Activated effector memory CD4-positive, alpha-beta T cell treated with anti-CD3 and anti-CD28 coated beads, Interleukin-2, amount 50 U/mL, for 16 hours (primary cell): ENCODE measurements at places on chromosomes 4 and X.
A peak's percentile ranks its signal among the peaks of the same experiment; 100 is the strongest.

- peak; percentile 59 for DNase-seq
Measured at GRCh38 chrX:129522184-129523078, 859 bp downstream of the SMARCA1 start.

- no peak for DNase-seq
Measured at GRCh38 chr4:184197536-184198082, 20.1 kb downstream of the ENPP6 start.

GRCh38 chr4:2924765-2925301, 38.4 kb downstream of the NOP14 start:
- peak; percentile 50 for DNase-seq

DNA sequence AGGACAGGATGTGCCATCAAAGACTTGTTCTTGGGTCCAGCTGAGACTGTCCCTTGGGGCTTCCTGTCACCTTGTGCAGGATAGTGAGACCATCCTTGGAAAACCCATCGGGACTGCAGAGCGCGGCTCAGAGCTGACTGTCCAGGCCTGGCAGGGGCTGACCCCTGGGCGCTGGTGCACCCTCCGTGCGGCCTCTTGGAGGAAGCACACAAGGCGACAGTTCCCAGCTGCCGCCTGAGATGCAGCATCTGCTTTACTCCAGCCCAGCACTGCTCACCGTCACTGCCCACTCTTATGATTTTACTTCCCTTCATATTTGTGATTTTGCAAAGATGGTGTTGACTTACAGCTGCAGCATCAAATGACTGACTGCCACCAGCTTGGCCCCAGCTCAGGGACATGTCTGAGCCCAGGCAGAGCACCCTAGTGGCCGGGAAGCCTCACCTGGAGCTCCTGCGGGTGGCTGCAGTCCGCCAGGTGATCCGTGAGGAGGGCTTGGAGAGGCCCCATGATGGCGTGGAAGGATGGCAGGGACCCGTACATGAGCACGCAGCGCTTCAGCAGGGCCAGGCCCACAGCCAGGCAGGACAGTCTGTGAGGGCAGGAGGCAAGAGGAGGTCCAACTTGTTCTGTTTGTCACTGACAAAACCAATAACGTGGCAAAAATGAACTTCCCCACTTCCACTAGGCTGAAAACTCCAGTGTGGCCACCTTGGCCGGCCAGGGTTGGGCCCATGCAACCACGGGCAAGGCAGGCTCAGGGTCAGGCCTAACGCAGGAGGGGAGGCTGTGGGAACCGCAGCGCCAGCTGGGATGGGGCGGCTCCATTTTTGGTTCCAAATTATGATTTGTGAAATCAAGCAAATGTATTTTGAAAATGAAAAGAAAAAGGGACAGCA, 21.8 kb downstream of the NOP14 start:
- DNase-seq, result peak; percentile 60

DNA sequence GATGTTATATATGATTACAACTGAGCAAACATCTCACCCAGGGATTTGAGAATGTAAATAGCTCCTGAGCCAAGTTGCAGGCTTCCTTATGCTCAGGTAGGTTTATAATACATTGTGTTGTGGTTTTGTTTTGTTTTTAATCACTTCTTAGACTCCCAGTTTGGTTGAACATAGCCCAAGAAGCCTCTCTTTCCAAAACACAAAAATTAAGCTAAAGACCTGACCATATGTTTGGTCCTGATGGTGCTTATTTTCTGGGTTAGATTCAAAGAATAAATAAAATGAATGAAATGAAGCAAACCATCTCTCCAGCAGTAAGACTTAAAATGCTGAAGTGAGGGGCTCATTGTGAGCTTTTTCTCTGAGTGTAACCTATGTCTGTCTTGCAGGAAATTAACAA, 93.5 kb downstream of the GRXCR1 start:
- no peak for DNase-seq

GRCh38 chr4:183390374-183390773, 54.1 kb upstream of the CDKN2AIP start:
- DNase-seq, result no peak

GRCh38 chrX:20244931-20245330, 21.8 kb downstream of the RPS6KA3 start:
- DNase-seq, result no peak

DNA sequence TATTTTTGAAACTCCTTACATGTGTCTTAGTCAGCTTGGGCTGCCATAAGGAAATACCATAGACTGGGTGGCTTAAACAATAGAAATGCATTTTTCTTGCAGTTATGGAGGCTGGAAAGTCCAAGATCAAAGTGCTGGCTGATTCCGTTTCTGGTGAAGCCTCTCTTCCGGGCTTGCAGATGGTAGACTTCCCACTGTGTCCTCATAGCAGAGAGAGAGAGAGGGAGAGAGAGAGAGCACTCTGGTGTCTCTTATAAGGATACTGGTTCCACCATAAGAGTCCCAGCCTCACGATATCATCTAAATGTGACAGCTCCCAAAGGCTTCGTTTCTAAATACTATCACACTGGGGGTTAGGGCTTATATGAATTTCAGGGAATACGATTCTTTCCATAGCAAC, 39.7 kb downstream of the ENPEP start:
- no peak for DNase-seq

DNA sequence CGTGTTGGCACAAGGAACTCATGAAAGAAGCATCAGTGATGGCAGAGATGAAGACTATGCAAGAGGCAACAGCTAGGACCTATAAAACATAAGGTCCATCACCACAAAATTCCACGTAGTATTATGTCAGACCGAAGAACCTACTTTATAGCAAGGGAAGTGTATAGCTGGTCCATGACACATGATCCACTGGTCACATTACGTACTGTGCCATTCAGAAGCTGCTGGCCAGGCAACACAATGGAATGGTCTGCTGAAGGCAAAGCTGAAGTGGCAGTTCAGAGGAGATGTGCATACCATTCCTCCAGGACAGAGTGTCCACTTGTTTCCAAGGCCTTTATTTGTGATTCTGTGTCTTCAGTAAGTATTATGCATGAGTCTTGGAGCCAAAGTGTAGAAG, 215.5 kb upstream of the UGT8 start:
- no peak for DNase-seq

DNA sequence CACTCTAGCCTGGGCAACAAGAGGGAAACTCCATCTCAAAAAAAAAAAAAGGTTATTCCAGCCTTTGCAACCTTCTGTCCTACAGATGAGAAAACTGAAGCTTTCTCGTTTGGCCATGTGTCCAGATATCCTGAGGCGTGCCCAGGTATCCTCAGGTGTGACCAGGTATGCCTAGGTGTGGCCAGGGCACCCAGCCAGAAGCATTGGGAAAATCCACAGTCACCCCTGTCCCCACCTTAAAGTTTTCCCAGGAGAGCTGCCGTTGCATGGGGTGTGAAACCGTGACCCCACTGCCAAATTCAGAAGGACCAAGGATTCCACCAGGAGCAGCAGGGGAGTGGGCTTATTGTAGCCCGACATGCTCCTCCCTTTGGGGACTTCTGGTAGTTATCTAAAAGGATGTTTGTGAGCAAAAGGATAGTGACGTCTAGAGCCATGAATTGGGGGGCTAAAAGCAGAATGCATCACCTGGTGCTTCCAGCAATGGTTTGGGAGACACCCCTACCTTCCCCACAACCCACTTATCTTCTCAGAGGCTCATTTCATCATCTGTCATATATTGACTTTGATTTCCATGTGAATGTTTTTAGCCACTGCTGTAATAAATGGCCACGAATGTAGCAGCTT, 4.0 kb upstream of the DHRSX start:
- DNase-seq, result peak; percentile 53

DNA sequence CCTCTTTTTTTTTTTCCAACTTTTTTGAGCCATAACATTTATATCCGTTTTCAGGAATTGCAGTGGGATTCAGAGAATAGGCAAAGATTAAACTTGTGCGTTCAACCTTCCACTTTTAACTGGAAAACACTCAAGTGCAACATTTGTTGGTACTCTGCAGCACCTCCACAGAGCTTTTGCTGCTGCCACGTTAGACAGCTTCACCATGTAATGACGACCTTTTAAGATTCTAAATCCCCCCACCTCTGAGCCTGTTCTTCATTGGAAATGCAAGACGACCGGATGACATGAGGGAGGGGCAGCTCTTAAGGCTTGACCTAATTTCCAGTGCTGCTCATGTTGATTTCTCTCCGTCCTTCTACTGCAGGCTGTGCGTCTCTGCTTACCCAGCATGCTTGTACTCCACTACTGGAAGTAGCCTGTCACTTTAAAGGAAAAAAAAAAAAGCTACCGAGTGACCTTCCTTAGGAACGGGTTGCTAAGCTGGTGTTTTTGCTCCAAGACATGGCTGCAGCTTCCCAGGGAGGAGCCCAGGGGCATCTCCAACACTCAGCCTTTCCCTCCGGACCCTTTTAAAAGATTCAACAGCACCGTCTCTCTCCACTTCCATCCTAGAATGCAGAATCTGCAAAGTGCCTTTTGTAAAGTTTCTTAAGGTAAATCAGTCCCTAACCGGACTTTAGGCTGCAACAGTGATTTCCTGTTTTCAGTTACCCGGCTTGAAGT, at the start of gene CC2D2A:
TSS of gene CC2D2A (plus strand) at position 481 of the 726 bp plus-strand sequence. CDS start 6,051 bp downstream, outside the sequence.
- no peak for DNase-seq

- DNase-seq, result no peak
Measured at GRCh38 chr4:116453127-116453526, 632.2 kb downstream of the TRAM1L1 start.

- no peak for DNase-seq
Measured at GRCh38 chr4:5460106-5460801, 248.1 kb downstream of the EVC2 start.

GRCh38 chr4:72031868-72032608, at the start of gene NPFFR2:
Gene NPFFR2 (plus strand): TSS chr4:72032000. CDS start chr4:72128592, 96,592 bp downstream.
- DNase-seq, result no peak

DNA sequence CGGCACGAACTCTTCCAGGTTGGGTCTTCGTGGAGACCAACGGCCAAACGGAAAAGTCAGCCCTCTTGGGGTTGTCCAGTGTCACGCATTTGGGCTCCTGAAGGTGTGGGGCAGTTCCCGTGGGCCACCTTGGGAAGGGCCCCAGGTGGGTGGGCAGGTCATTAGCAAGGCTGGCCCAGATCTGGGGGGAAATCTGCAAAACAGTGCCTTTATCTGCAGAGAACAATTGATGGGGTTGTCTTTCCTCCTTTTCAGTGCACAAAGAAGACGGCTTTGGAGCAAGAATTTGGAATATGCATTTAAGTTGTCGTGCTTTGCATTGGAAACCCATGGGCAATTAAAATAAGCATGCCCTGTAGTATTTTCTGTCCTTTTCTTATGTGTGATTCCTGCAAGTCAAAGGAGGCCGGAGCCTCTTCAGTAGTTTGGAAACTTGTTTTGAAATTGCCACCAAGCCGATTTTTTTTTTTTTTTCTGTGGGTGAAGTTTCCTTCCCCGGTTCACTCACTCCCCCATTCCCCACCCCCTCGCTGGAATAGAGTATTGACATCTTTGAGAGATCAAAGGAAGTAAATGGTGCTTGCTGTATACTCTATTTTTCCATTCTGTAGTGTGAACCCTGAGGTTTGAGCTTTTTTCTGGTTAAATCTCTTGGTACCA, 9.8 kb downstream of the ZIC3 start:
- DNase-seq, result no peak

- DNase-seq, result no peak
Measured at GRCh38 chrX:17922303-17922702, 61.2 kb upstream of the RAI2 start.

GRCh38 chr4:38266616-38267015, 306.4 kb downstream of the PTTG2 start:
- DNase-seq, result no peak
